RWPE2 (cell line): ENCODE measurements at places on chromosomes 7 and 10.
A peak's percentile ranks its signal among the peaks of the same experiment; 100 is the strongest.

DNA sequence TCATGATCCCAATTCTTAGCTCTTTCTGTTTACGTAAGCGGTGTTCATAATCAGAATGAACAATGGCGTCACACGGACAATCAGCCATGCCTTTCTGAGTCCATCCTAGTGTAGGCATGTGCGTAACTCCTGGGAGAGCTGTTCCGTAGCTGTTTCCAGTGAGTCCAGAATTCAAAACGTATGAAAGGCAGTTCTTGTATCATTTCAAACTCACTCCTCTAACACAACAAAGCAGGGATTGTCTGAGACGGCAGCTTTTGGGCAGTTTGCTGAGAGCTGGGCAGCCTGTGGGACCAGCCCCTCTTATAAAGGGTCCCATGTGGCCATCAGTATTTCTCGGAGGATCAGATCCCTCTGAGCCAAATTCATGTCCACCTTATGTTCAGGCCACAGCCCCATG is 43.4 kb downstream of the PSPH start:
- DNase-seq: no peak

- DNase-seq: peak; percentile 91
Observed at GRCh38 chr7:1555813-1556543, at the start of gene TMEM184A. Gene TMEM184A, minus strand, starts transcription at chr7:1556205. Its CDS starts 721 bp downstream, at chr7:1555484.

GRCh38 chr7:155206318-155207020 is 91.2 kb upstream of the INSIG1 start:
- DNase-seq: no peak

GRCh38 chr7:112930787-112931186 is 140.6 kb upstream of the TMEM168 start:
- no peak for DNase-seq

DNA sequence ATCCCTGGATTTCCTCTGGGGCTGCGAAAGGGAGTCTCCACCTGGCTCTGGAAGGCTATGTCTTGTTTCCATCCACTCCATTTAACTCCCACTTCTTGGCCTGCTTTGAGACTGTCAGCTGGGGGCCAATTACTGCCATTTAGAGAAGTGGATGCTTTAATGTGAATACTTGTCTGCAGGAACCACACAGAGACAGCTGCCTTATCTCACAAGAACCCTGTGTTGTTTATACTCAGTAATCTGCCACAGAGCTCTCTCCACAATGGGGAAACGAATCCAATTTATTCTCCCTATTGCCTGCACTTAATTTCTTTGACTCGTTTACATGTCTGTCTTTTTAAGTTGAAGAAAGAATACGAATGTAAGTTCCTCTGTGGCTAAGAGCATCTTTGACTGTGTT is 787.0 kb upstream of the C7orf33 start:
- no peak for DNase-seq

DNA sequence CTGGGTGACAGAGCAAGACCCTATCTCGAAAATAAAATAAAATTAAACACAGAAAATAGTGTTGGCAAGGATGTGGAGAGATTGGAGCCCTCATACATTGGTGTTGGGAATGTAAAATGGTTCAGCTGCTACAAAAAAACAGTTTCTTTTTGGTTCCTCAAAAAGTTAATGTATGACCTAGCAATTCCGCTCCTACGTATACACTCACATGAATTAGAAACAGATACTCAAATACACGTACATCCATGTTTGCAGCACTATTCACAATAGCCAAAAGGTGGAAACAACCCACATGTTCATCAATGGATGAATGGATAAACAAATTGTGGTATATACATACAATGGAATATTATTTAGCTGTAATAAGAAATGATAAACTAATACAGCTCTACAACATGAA is 28.4 kb upstream of the CHCHD3 start:
- DNase-seq: no peak

DNA sequence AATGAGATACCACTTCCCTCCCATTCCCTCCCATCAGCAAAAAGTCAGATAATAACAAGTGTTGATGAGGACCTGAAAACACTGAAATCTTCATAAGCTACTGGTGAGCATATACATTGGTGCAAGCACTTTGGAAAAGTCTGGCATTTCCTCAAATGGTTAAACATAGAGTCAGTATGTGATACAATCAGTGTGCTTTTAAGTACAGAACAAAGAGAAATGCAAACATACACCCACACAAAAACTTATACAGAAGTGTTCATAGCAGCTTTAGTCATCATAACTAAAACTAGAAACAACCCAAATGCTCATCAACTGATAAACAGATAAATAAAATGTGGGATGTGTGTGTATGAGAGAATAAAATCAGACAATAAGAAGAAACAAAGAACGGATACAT is 261.9 kb downstream of the ELMO1 start:
- no peak for DNase-seq

DNA sequence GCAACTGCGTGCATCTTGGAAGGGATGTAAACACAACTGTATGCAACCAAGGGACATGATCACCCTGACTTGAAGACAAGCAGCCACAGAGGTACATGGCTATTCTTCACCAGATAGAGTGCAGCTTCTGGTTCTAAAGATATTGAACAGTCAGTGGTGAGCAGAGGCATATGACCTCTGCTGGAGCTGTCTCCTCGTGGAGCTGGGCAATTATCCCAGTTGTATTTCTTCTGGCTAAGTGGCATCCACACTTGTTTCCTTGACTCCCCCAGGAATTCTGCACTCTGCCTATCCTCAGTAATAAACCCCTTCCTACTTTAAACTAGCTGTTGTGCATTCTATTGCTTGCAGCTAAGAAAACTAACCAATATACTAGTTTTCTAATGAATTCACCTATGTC is 216.8 kb downstream of the THSD7A start:
- no peak for DNase-seq

GRCh38 chr10:662223-662605 is 27.3 kb downstream of the DIP2C start:
- DNase-seq: no peak

GRCh38 chr7:47709051-47709450 is 127.1 kb upstream of the TNS3 start:
- DNase-seq: no peak

GRCh38 chr10:19952224-19953010 is 136.2 kb downstream of the PLXDC2 start:
- DNase-seq: no peak

DNA sequence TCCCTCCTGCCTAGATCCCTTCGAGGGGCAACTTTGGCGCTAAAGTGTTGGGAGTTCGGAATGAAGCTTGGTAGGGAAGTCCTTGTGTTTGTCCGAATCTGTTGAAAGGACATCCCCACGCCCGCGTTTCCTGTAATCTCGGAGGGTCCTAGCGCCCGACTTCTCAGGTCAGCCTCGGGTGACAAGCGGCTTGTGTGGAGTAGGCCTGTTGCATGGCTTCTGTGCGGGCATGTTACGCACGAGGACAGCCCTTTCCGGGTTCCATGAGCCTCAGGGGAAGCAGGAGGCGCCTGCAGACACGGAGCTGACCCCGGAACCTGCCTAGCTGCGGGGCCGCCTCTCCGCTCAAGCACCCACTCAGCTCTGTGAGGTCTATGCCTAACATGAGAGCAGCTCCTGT is 28.4 kb upstream of the AP5Z1 start:
- DNase-seq: no peak

DNA sequence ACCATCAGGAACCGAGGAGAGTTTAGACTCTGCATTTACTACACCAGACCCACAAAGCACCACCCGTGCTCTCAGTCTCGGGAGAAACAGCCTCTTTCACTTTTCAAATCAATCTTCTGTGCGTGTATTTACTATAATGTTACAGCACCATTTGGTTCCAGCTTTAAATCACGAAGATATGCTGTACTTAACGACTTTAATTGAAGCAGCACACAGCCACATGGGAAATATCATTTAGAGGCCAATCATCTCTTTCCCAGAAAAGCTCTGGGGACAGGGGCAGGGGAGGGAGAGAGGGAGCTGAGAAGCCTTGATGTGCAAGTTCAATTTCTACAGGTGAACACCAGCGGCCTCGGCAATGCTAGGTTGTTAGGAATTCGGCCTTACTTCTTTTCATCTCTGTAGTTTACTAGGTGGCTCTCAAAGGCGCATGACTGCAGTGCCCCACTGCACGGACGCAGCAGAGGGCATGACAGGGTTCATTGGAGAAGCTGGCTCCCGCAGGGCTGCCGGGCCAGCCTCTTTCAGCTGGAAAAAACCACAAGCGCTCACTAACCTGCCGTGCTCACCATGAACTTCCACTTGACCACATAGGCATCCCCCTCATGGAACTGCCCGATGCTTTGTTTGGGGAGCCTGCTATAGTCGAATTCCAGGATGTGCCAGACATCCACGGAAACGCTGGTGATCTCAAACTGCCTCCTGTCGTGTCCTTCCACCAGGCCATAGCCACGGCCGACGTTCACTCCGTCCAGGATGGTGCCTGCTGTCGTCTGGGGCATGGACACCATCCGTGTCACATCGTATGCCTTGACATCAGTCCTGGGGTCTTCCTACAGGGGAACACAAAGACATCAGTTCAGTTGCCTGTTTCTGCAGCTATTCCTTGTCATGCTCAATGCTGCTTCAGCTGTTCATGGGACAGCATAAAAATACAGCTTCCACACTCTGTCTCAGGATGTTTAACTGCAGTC is 154.5 kb downstream of the SVIL start:
- DNase-seq: no peak

- DNase-seq: no peak
Observed at GRCh38 chr7:158689488-158689887, 15.1 kb downstream of the NCAPG2 start.

DNA sequence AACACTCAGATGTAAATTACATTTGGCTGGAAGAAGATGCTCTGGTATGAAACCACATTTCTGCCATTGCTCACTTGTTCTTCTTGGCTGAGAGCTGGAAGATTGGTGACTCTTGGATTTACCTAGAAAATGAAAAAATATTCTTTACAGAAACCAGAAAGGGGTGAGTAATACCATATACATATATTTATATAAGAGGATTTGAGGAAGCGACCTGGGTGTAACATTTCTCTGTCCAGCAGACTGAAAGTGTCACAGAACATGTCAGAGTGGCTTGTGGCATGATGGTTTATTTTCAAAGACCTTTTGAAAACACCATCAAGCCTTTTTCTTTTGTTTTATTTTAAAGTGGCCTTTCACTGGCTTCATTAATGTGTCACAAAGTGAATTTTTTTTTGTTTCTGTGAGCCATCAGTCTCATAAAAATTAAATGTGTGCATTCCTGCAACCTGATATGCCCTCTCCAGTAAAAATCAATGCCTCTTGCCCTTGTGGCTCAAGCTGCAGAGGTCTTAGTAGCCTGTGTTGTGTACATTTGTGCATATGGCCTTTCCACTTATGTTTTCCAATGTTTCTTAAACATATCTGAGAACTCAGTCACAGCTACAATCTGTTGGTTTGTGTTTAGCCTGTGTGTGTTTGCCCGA is 23.5 kb downstream of the CREB5 start:
- no peak for DNase-seq

- DNase-seq: no peak
Observed at GRCh38 chr10:127090138-127090537, 106.3 kb downstream of the INSYN2A start.

DNA sequence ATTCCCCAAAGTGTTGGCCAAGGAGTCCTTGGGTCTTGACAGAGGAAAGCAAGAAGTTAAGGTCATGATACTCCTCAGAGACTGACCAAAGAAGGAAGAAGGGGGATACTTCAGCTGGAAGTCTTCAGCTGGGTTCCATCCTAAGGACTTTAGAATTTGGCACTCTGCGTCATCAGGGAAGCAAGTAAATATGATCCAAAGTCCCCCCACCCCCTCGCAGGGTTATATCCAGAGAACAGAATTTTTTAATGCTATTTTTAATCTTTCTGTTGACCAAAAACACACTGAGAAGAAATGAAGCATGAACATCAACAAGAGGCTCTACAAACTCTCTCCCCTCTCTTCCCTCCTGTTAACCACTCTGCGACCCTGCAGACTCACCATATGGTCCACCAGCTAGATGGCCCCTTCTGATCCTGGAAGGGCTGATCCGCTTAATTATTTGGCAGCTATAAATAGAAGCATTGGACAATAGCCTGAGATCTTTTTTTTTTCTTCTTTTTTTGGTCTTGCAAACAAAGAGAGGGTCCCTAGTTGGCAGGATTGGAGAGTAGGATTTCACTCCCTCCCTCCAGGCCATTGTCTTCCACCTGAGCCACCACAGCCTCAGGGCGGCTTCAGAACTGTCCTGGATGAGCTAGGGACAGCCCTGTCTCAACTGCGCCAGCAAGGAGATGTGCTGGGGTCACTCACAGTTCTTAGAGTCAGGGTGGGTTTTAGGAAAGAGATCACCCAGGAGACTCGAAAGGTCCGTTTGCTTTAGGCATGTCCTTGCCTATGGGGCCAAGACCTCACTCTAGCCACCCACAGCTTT is 196.0 kb downstream of the KCNMA1 start:
- no peak for DNase-seq

DNA sequence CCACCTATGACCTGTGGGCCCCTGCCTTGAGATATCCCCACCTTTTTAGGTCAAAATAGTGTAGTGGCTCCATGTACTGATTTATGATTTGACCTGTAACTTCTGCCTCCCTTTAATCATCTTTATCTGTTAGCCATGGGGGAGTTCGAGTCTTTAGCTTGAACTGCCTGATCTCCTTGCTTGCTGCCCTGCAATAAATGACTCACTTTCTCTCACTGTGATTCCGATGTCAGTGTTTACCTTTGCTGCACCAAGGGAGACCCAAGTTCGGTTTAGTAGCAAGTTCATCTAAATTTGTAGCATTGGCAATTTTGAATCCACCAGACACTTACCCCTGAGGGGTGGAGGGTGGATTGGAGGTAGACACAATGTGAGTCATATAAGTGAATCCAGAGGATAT is 814.6 kb upstream of the AUTS2 start:
- DNase-seq: no peak

- DNase-seq: no peak
Observed at GRCh38 chr7:22338877-22339276, 18.1 kb downstream of the RAPGEF5 start.

DNA sequence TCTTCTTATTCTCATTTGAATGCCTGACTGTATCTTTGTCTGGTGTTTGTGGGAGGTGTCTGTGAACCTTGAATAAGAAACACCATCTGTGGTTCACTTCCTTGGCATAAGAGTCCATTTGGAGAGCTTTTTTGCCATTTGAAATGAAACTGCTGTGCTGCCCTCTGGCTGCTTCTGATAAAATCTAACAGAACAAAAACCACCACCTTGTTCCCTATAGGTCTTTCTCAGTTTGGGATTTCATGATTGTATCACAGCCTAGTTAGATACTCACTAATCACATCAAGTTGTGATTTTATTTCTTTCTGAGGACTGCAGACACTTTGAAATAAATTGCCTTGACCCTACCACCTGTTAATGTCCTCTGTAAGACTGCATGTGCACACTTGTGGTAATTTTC is 102.7 kb upstream of the FAM13C start:
- DNase-seq: no peak

GRCh38 chr10:74213571-74214162 is 62.6 kb downstream of the ADK start:
- DNase-seq: no peak
